Brain microvascular endothelial cell (primary cell): ENCODE measurements at places on chromosomes 1 and 21.

DNA sequence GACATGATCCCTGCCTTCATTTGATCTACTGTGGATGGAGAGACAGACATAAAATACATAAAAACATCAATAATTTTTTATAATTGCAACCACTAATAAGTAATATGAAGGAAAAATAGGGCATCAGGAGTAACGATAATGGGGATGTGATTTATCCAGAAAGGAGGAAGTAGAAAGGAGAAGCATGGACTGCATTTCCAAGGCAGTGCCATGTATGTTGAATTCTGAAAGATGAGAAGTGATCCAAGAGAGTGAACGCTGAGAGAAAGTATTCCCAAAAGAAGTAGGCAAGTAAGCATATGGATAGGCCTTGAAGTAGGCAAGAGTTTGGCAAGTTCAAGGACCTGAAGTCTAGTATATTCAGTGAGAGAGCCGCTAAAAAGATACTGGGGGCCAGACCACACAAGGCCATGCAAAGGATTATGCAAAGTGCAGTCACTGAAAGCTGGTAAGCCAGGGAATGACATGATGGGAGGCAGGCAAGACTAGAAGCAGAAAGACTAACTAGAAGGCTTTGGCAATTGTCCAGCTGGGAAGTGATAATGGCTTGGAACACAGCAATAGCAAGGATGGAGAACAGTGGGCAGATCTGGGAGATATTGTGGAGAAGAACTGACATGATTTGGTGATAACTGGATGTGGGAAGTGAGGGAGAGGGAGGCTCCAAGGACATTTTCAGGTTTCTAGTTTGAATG, 85.9 kb downstream of the TM2D1 start:
- no peak for DNase-seq

DNA sequence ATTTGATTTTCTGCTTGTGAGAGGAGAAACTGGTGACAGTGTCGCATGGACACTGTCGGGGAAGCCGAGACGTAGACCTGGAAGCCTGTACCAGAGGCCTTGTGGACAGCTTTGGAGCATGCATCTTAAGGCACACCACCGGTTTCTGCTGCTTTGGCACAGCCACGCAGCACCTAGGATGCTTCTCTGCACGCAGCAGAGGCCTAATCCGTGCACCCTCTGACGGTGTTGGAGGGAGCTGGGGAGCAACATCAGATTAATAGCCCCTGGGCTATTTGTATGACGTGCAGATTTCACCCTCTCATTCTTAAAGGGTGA, 30.3 kb downstream of the TEX35 start:
- no peak for DNase-seq

DNA sequence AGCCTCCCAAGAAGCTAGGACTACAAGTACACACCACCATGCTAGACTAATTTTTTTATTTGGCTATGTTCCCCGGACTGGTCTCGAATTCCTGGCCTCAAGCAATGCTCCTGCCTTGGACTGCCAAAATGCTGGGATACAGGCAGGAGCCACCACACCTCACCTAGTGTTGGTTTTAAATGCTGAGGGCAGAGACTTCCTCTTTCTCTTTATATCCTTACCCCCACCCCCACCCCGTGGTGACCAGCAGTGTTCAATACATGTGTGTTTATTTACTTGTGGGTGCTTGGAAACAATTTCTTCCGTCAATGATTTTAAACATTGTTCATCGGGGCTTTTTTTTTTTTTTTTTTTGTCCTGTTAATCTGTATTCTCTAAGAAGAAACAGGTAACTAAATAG, 158.9 kb downstream of the ZBTB18 start:
- DNase-seq = no peak

DNA sequence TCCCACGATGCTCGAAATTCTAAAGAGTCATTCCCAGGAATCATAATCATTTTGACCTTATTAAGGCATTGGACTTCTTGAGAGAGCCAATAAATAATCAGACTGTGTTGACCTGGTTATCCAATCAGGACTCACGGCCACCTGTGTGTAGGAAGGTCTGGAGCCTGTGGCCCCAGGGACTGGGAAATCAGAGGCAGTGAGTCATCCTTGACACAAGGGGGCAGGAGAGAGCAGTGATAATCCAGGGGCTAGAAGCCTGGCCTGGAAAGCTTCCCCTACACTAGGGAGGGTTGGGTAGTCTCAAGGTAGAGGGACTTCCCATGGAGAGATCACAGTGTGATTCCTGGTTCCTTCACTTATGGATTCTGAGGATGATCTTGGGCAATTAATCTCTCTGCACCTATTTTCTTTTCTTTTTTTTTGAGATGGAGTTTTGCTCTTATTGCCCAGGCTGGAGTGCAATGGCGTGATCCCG, 4.7 kb downstream of the MR1 start:
- peak; percentile 55 for DNase-seq

- DNase-seq = no peak
These were observed 131.4 kb upstream of the C21orf91 start for GRCh38 chr21:17950591-17950990.

GRCh38 chr21:43819511-43820405, 30.4 kb downstream of the RRP1 start:
- no peak for DNase-seq

- DNase-seq = peak; percentile 81
These were observed 529 bp upstream of the PRMT2 start for GRCh38 chr21:46634966-46635323.

DNA sequence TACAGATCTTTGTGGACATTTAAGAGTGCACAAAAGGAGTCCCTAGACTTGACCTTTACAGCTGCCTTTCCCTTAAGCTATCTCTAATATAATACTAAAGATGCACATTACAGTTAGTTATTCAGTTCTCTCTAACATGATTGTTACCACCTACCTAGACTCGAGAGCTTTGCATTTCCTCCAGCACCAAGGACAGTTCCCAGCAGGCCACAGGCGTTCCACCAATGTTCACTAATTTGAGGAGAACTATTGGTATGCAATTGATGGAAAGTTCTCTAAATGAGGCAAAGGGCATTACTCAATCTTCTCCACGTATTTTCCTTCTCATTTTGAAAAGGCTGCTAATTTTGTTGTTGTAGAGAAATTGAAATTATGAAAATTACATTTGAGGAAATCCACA, 5.4 kb upstream of the NTNG1 start:
- peak; percentile 45 for DNase-seq

DNA sequence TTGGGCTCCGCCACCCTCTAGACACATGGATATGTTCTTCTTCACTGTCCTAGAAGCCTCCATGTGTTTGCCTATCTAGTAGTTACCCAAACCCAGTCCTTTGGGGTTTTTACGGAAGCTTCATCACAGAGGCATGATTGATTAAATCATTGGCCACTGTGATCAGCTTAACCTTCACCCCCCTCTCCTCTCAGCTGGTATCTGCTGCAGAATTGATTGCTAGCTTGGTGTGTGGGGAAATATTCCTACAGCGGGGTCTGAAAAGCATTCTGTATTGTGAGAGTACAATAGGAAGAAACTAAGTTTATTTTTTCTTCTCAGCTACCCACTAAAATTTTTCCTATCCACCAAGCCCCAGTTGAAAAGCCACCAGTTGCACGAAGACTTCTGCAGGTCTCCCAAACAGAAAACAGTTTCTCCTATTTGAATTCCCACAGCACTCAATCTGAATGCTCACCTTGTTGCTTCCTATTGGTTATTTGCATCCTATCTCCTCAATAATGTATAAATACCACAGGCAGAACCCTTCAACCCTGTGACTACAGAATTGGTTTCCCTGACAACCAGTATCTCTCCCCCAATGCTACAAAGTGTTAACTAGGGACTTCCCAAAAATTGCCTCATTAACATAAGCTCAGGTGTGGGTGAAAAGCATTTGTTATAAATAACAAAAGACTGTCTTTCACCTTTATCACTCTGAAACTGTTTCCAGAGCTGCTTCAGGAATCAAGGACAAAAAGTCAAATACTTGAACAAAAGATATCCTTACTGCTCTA, 9.3 kb upstream of the VANGL1 start:
- no peak for DNase-seq

DNA sequence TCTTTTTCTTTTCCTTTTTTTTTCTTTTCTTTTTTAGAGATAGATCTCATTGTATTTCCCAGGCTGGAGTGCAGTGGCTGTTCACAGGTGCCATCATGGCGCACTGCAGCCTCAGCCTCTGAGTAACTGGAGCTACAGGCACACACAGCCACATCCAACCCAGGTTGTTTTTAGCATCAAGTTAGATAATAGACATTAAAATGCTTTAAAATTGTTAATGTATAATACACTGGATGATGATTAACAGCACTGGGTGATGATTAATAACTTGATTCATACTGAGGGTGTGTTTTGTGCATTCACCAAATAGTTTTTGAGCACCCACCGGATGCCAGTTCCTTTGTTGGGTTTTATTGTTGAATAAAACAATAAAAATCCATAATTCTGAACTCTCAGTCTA, 75.2 kb downstream of the BEND5 start:
- DNase-seq = no peak

- peak; percentile 7 for DNase-seq
These were observed 9.8 kb downstream of the RGS8 start for GRCh38 chr1:182674346-182675246.

- DNase-seq = no peak
These were observed 152.6 kb upstream of the C1orf174 start for GRCh38 chr1:4052657-4053056.

DNA sequence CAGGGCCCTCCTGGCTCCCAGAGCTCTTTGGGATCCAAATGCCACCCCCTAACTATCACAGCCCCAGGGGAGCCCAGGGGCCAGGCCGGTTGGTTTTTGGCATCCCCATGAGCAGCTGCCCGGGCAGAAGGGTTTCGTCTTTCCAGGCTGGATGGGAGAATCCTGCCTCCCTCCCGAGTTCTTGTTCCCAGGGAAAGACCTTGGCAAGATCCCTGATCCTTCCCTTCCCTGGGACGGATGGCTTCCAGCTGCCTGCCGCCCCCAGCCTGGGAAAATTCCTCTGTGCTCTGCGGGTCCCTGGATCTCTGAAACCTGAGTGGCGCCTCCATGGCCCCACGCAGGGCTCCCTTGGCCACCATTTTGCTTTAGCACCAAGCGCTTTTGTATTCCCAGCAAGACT, 55.6 kb downstream of the TAS1R2 start:
- no peak for DNase-seq

GRCh38 chr1:9749361-9749760, 74.4 kb downstream of the CLSTN1 start:
- no peak for DNase-seq
